ENCODE measurements at places on chromosomes 7 and 10.

DNA sequence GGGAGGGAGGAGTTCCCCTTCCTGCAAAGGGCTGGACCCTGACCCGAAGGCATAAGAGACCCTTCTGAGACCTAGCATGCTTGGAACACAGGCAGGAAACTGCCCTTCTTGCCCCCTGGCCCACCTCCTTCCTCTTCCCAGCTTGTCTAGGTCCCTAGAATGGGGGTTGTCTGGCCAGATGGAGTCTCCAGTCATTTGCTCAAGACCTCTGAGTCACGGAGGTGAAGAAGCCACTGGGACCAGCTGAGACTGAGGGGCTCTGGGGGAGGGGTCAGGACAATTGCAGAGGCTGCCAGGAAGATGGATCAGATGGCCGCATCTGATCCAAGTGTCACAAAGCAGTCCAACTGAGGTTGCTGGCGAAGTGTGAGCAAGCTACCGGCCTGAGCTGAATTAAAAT lies 46.2 kb downstream of the COL13A1 start:
- DNase-seq = no peak

DNA sequence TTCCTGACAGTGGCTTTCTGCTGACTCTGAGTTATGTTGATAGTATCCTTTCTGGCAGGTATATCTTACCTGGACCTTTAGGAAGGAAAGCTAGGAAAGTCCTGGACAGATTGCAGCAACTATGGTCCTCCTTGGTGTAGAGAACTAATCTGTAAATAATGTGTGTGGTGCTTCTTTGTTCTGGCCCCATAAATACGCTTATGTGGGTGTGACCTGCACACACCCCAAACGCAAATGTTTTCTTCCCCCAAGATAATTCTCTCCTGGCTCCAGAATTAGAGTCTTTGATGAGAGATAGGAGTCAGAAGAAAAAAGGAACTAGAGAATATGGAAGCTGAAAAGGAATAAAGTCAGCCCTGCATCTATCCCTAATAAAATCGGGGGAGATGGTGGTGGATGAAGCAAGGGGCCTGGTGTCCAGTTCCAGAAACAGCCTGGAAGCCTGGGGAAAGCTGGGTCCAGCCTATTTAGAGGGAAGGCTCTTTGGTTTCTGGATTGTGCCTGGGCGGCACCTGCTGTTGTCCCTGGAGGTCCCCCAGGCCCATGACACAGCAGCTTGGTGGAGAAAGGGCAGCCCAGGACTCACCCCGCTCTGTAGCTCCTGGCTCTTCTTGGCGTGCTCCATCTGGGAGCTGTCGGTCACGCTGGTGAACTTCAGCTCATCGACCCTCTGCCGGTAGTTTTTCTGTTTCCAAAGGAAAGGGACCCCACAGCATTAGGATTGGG lies 38.2 kb downstream of the NRAP start:
- DNase-seq = no peak

GRCh38 chr10:108204528-108205305 lies 1040.2 kb upstream of the SORCS1 start:
- DNase-seq = peak; percentile 30

- no peak for DNase-seq
Observed at GRCh38 chr7:8321312-8321711, 59.3 kb upstream of the ICA1 start.

DNA sequence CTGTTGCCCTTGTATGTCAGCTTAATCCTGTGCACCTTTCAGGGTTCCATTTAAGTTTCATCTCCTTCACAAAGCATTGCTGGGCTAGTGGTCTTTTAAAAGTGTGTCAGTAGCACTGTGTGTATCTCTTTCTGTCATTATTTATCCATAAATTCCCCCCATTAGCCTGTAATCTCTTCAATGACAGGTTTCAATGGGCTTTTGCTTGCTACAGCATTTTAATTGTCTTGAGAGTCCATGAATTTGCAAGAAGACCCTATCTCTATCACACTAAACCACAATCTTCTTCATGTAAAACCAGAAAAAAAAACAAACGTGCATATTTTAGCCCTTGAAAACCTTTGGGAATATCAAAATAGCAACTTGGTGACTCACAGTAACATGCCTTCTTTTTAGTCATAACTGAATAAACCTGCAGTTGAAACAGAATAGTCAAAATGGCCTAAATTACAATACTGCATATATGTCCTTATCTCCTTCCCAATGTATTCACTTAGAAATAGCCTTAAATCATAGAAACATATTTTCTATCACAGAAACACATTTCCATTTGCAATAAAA lies 118.6 kb downstream of the PON1 start:
- no peak for DNase-seq

DNA sequence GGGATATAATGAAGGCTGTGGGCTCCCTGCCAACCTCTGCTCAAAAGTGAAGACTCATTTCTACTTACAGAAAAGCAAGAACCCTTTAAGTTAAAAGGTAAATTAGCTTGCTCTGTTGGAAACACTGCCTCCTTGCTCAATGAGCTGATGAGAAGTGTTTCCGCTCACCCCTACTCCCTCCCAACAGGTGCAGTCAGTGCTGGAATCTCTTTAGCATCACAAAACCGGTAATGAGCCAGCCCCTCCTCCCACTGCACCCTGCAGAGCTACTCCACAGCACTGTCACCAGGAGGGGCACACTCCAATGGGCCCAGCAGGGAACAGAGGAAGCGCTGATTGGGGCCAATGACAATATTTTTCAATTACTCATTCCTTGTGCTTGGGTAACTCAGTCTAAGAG lies 262.5 kb downstream of the TCERG1L start:
- DNase-seq = no peak

DNA sequence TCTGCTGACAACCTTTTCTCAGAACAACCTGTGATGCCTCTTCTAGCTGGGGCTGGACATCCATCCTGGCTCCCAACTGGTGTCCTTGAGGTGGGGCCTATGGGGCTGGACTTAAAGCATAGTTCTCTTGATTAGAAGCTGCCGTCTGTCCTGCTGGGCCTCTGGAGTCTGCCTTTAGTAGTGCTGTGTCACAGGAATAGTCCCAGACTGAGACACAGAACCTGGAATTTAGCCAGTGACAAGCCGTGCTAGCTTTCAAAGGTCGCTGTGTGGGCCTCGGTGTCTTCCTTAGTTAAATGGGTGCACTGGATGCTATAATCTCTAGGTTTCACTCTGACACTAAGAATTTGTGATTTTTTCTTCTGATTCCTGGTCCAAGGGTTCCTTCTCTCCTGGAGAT lies 41.2 kb downstream of the GPR141 start:
- DNase-seq = no peak

DNA sequence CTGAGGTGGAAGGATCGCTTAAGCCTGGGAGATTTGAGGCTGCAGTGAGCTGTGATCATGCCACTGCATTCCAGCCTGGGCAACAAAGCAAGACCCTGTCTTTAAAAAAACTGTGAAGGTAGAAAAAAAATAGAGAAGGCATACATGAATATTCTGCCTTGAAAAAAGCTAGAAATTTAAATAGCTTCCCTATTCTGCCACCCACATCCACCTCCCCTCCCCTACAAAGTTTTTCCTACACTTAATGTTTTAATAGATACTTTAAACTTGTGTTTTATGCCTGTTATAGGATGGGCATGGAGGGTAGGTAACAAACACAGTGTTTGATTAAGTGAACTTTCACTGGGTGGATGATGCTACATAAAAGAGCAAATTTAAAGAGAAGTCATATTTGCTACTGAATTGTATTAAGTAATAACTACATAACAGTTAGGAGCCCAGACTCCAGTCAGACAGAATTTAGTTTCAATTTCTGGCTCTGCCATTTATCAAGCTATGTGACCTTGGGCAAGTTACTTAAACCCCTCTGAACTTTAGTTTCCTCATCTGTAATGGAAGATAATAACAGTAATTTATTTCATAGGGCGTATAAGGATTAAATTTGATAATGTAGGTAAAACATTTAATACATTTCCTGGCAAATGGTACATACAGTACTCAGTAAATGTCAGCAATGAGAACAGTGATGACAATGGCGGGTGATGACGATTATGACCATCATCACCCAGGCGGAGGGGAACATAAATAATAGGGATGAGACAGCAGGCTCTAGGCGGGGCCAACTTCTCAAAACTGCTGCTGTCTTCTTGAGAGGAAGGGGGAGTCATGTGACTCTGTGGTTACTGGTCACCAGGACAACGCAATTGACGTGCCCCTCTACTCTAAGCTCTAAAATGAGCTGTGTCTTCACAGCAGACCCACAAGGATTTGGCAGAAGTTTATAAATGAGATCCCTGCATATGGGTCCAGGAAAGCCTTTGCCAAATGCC lies 15.8 kb downstream of the DNMBP start:
- DNase-seq = peak; percentile 64

DNA sequence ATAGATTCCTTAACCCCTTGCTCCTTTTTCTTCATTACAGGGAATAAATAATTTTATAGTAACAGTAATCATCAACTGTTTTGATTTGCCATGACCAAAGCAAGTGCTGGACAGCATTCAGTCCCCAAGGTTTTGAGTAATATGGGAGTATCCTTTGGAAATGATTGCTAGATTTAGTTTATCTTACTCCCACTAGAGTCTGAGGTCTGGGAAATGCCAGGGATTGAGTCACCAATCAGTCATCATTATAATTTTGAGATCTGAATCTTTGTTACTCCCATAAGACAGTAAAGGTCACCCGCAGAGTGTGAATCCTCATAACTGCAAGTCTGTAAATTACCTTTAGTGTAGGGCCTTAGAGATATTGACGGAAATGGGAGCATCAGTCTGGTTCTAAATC lies 133.7 kb upstream of the SEMA3E start:
- no peak for DNase-seq

- DNase-seq = no peak
Observed at GRCh38 chr10:109931163-109931562, 7.9 kb upstream of the XPNPEP1 start.

- DNase-seq = no peak
Observed at GRCh38 chr7:435630-436366, 83.8 kb downstream of the PDGFA start.

DNA sequence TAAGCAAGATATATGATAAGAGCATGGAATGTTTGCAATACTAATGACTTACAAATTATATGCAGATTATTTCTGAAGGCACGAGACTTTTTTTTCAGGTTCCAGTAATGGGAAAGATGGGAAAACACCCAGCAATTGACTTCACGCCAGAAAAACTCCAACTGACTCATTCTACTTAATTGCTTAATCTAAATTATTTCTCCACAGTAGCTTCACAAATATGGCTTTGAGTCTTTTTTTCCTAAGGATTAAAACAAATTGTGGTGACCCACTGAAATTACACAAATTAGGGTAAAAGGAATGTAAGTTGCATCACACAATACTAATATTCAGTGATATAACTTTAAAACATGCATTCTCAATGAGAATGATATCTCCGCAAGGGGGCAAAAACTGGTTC lies 138.7 kb downstream of the GNAI1 start:
- DNase-seq = no peak

DNA sequence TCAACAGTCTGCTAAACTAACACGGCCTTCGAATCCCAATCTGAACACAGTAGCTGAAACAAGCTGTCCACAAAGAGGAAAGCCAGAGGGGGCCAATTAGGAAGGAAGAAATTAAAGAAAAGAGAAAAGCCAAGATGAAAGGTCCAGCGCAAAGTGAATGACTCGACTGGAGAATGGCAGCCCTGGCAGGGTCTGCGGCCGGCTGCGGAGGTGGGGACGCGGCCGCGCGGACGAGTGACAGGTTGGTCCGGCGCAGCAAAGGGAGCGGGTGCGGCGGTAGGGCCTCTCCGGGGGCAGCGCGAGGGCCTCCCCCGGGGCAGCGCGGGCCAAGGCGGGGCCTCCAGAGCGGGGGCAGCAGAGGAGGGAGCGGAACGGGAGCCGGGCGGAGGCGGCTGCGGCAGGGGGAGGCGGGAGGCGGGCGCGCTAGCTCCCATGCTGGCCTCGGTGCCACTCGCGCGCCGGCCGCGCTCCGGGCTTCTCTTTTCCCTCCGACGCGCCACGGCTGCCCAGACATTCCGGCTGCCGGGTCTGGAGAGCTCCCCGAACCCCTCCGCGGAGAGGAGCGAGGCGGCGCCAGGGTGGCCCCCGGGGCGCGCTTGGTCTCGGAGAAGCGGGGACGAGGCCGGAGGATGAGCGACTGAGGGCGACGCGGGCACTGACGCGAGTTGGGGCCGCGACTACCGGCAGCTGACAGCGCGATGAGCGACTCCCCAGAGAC lies at the start of gene VWC2:
VWC2 (plus strand) TSS at position 421 of the 718 bp plus-strand sequence. CDS start 1,798 bp downstream, outside the sequence.
- DNase-seq = peak; percentile 58

DNA sequence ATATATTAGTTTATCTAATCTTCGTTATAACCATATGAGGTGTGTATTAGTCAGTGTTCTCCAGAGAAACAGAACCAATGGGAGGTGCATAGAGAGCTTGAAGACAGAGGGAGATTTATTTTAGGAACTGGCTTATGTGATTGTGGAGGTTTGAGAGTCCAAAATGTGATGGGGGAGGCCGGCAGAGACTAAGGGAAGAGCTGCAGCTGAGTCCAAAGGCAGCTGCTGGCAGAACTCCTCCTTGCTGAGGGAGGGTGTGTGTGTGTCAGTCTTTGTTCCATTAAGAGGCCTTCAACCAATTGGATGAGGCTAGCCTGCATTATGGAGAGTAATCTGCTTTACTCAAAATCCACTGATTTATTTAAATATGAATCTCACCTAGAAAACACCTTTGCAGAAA lies 165.1 kb downstream of the SH3PXD2A start:
- no peak for DNase-seq

DNA sequence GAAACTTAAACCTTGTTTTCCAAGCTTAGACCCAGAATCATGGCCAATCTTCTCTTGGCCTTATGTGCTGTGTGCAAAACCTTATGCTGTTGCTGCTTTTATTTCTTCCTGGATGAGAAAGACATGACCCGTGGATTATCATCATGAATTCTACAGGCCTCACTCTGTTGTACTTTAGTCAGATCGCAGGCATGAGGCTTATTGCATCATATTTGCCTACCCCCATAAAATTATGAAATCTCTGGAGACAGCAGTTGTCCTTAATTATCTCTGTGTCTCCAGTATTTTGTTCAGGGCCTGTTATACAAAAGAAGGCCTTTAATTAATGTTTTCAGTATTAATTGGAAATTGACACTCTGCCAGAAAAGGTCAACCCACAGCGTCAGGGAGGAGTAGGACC lies 71.6 kb downstream of the PLCE1 start:
- no peak for DNase-seq

- DNase-seq = no peak
Observed at GRCh38 chr7:47328392-47329319, 253.3 kb downstream of the TNS3 start.

- no peak for DNase-seq
Observed at GRCh38 chr10:30980951-30981616, 50.6 kb downstream of the ZNF438 start.

- DNase-seq = no peak
Observed at GRCh38 chr10:11153766-11154165, 136.1 kb downstream of the CELF2 start.

DNA sequence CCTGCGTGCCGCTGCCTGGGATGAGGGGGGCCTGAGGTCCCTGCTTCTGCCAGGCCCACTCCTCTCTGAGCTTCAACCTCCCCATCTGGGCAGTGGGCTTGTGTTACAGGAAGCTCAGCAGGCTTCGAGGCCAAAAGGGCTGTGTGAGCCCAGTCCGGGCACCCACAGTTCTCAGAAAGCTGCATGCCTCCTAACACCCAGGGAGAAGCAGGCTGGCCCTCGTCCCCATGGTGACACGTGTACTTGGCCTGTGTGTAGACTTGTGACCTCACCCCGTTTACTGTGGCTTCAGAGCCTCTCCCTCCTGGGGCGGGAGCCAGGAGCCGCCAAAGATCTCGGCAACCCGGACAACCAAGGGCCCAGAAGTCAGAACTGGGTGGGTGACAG lies 2.2 kb upstream of the GRIFIN start:
- DNase-seq = no peak
